ENCODE measurements at places on chromosomes 4 and X.

DNA sequence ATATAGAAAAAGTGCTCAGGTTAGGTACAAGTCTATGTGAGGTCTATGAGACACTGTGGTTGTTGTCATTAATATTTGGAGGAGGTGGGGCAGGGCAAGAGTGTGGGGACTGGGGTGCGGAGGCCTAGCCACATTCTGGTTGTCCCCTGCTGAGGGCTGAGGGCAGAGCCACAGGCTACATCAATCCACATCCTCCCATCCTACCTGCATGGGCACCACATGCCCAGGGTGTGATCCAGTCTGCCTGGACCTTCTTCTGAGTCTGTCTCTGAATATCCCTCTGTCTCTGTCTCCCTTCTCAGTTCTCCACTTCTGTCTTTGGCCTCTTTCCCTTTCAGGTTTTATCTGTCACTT, 1.2 kb upstream of the GATA1 start:
- no peak overlapping the region for H3K4me3 ChIP-seq
- no peak for DNase-seq
- no peaks in the 10 kb centered on the region for H3K36me3 ChIP-seq
- H3K4me1 ChIP-seq: no peaks in the 10 kb centered on the region
- no peak overlapping the region for H3K27ac ChIP-seq

- no peaks in the 10 kb centered on the region for H3K27me3 ChIP-seq
- H3K4me1 ChIP-seq: no peaks in the 10 kb centered on the region
- no peak for DNase-seq
- H3K27ac ChIP-seq: no peak overlapping the region
Measured at GRCh38 chr4:11914406-11914805, 485.7 kb upstream of the HS3ST1 start.

DNA sequence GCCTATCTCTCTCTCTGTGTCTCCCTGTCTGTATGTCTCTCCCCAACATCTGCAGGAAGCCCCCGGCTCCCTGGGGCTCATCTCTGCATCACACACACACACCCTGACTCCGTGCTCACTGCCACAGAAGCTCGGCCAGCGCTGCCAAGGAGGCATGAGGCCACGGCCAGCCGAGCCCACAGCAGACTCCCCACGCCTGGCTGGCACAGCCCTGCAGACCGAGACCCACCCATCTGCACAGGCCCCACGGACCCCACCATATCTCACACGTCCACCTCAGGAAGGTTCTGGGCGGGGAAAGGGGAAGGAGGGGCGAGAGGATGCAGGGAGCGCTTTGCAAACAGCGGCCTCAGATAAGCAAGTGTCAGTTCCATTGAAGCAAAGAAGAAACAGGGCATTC, 28.5 kb upstream of the SLC25A6 start:
- H3K4me1 ChIP-seq: no peaks in the 10 kb centered on the region
- peak; percentile 14 for DNase-seq
- no peaks in the 10 kb centered on the region for H3K27me3 ChIP-seq
- H3K27ac ChIP-seq: no peak overlapping the region

GRCh38 chr4:12123707-12124106, 695.0 kb upstream of the HS3ST1 start:
- no peaks in the 10 kb centered on the region for H3K27me3 ChIP-seq
- DNase-seq: no peak
- no peaks in the 10 kb centered on the region for H3K4me1 ChIP-seq
- no peak overlapping the region for H3K27ac ChIP-seq

DNA sequence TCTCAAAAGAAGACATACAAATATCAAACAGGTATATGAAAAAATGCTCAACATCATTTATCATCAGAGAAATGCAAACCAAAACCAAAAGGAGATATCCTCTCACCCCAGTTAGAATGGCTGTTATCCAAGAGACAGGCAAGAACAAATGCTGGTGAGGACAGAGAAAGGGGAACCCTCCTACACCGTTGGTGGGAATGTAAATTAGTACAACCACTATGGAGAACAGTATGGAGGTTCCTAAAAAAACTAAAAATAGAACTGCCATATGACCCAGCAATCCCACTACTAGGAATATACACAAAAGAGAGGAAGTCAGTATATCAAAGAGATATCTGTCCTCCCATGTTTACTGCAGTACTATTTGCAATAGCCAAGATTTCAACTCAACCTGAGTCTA, 83.5 kb downstream of the CDS1 start:
- no peaks in the 10 kb centered on the region for H3K27me3 ChIP-seq
- H3K36me3 ChIP-seq: no peaks in the 10 kb centered on the region
- H3K4me1 ChIP-seq: peaks cover 1% of the 10 kb centered on the region
- H3K27ac ChIP-seq: no peak overlapping the region
- no peak overlapping the region for H3K4me3 ChIP-seq
- DNase-seq: no peak
